NCI-H1105 treated with DMSO at 0.1 percent for 48 hours (cell line): ENCODE measurements at places on chromosomes 3 and 15.

- DNase-seq, result no peak
These were observed 40.7 kb upstream of the LIPC start for GRCh38 chr15:58391088-58391487.

- DNase-seq, result no peak
These were observed 128.6 kb downstream of the TPRG1 start for GRCh38 chr3:189300345-189300744.

DNA sequence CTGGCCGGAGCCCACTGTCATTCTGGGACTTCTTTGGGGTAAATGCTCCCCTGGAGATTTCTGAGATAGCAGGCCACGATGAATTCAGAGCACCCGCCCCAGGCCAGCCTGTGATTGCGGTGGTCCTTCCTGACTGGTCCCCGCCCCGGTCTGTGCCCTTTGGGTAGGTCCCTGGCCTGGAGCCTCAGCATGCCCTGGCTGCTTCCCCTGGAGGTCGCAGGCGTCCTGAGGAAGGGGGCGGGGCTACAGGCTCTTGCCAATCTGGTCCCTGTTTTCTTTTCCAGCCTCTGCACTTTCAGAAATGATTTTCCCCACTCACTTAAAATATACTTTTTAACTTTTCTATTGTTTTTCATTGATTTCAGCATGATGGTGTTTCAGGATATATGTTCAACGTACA is 250.2 kb upstream of the ATP10A start:
- DNase-seq, result no peak

DNA sequence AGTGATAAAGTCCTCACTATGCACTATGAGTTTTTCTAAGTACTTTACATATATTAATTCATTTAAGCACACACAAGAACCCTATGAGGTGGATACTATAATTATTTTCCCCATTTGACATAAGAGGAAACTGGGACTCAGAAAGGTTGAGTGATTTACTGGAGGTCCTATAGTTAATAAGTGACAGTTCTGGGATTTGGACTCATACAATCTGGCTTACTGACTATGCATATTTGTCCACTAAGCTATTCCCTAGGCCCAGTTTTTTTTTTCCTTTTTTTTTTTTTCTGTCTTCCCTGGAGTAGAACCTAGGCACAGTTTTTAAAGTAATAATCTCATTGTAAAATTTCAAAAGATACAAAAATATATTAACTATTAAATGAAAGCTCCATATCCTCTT is 6.3 kb upstream of the RTP2 start:
- no peak for DNase-seq

DNA sequence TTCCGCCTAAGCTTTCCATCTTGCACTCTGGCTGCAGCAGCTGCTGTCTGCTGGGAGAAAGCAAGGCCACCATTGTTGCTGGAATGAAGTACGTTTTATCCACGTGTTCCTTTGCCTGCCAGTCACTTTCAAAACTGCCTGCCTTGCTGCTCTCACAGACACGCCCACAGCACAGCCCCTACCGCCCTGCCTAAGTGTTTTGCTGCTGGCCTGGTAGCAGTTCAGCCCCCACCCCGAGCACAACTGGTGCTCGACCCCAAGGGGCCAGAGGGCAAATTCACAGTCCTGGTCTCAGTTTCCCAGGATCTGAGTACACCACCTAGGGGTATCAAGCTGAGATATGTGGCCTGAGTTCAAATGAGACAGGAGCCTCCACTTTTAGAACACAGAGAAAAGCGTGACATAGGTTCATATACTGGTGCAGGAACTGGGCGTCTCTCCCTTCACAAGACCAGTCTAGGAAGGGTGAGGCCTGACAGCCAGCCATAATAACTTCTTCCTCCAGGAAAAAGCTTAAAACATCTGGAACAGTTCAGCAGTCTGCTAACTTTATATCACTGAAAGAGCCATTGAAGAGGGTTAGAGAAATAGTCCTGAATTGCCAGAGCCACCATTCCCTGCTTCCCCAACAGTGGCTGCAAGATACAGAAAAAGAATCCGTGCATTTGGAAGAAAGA is 1012.3 kb downstream of the ZPLD1 start:
- DNase-seq, result no peak

DNA sequence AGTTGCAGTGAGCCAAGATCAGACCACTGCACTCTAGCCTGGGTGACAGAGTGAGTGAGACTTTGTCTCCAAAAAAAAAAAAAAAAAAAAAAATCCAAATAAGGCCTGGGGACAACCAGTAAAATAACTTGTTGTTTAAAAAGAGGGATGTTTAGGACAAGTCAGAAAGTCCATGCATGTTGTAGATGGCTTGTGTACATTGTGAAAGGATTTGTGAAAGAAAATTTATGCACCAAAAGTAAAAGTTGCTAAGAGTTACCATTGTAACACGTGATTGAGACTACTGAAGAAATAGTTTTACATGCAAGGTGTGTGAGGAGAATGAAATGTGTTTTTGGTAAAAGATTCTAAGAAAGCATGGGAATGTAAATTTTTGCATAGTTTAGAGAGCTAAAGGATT is 35.7 kb upstream of the SEC61A1 start:
- DNase-seq, result no peak

- no peak for DNase-seq
These were observed 19.3 kb upstream of the TSC22D2 start for GRCh38 chr3:150388498-150389418.

- peak; percentile 41 for DNase-seq
These were observed 28.1 kb downstream of the ABHD2 start for GRCh38 chr15:89116404-89116803.

- no peak for DNase-seq
These were observed 92.8 kb downstream of the OCA2 start for GRCh38 chr15:28006116-28006905.

DNA sequence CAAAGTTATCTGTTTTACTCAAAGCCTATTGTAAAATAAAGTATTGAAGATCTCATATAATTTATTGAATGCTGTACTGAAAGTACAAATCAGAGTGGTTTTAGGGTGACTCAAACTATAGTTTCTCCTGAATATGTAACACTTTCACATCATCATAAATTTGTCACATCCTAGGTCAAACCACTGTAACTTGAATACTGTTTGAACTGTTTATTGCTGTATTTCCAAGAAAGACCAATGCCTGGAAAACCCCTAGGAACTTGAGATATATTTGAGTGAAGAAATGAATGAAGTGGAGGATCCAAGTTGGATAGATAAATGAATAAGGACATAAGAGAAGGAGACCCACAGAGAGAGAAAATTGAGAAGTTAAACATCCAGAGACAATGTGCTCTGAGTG is 348.2 kb downstream of the GRM7 start:
- DNase-seq, result no peak
